ENCODE measurements at places on chromosomes 5 and 9.

- DNase-seq: no peak
These were observed 27.9 kb upstream of the CEMIP2 start for GRCh38 chr9:71796100-71796767.

DNA sequence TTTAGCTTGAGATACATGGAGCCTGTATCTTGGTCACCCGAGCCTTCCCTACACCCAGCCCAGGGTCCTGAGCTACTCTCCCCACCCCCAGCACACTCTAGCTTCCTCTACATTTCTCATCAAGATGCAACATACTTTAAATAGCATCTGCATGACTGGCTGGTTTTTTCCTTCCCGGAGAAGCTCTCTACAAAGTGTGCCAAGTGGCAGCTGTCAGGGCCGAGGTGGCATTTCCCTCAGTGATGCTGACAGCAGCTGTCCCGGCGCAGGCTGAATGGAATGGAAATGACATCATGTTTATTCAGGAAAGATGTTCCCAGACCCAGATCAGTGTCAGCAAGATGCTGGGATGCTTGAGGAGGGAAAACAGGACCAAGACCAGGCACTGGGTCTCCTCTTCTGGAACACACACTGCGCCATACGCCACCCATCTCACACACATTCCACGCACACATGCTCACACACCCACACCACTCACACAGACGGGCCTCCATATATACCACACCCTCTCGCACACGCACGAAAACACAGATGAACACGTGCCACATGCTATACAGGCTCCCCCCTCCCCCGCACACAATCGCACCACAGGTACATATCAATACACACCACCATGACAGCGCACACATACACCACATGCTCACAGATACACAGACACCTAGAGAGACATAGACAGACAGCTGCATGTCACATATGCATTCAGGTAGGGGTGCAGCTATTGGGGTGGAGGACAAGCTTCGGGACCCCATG lies 67.8 kb downstream of the LHX2 start:
- no peak for DNase-seq

- DNase-seq: peak; percentile 45
These were observed 104.2 kb downstream of the PPARGC1B start for GRCh38 chr5:149834246-149834855.

GRCh38 chr5:91315701-91316100 lies 67.4 kb downstream of the ARRDC3 start:
- no peak for DNase-seq

GRCh38 chr5:128436749-128437188 lies 101.3 kb downstream of the FBN2 start:
- no peak for DNase-seq

- no peak for DNase-seq
These were observed 56.2 kb upstream of the TNFSF15 start for GRCh38 chr9:114861922-114862605.

- DNase-seq: no peak
These were observed 26.0 kb downstream of the TMEM174 start for GRCh38 chr5:73198833-73199592.

DNA sequence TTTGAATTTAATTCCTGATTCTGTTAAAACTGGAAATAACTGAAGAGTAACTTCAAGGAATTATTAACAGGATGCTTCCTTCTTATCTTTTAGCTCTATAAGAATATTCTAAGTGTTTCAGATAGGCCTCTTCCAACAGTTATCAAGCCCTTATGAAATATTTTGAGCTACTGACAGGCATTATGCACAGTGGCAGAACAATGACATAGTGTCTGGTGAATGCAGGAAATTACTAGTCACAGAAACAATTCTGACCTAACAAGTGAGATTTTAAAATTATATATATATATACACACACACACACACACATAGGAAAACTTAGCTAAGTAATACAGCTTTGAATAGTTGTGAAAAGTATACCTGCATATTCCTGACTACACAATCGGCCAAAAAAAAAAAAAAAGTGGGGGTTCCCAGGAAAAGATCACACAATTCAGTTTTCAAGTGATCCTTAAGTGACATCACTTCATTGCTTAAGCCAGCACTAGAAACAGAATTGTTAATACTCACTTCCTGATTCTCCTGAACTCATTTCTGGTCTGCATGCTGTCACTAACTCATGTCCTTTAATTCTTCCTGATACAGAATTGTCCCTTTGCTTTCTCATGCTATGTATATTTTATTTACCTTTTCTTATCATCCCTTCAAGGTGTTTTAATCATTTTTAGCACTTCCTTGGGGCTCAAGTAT lies 77.3 kb downstream of the SLC25A46 start:
- DNase-seq: no peak

DNA sequence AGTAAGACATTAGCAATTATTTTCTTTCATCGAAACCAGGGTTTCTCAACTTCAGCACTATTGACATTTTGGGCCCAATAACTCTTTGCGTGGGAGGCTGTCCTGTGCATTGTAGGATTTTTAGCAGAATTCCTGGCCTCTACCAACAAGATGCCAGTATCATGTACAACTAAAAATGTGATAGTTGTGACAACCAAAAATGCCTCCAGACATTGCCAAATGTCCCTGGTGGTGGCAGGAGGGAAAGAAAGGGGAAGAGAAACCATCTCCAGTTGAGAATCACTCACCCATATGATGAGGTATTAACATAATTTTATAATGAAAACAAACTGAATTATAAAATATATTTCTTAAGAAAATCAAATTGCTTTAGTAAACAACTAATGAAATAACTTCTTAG lies 406.1 kb downstream of the RAB3C start:
- no peak for DNase-seq

- peak; percentile 31 for DNase-seq
These were observed 1.3 kb upstream of the NIPBL start for GRCh38 chr5:36875051-36875789.

DNA sequence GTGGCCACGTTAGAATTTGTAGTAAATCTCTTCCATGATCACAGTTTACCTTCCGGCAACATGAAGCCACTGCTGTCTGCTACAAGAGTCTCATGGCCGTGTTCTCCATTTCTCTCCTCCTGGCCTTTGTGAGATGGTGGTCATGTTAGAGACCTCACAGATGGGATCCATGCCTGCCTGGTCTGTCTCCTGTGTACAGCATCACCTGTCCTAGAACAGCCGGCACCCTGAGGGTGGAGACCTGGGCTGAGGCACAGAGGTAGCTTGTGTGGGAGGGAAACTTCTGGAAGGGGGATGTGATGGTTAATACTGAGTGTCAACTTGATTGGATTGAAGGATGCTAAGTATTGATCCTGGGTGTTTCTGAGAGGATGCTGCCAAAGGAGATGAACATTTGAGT lies 3.1 kb upstream of the FCN2 start:
- no peak for DNase-seq

GRCh38 chr5:166784545-166785078 lies 1506.8 kb upstream of the WWC1 start:
- no peak for DNase-seq

GRCh38 chr5:18433336-18433735 lies 799.1 kb downstream of the TAF11L14 start:
- DNase-seq: no peak

DNA sequence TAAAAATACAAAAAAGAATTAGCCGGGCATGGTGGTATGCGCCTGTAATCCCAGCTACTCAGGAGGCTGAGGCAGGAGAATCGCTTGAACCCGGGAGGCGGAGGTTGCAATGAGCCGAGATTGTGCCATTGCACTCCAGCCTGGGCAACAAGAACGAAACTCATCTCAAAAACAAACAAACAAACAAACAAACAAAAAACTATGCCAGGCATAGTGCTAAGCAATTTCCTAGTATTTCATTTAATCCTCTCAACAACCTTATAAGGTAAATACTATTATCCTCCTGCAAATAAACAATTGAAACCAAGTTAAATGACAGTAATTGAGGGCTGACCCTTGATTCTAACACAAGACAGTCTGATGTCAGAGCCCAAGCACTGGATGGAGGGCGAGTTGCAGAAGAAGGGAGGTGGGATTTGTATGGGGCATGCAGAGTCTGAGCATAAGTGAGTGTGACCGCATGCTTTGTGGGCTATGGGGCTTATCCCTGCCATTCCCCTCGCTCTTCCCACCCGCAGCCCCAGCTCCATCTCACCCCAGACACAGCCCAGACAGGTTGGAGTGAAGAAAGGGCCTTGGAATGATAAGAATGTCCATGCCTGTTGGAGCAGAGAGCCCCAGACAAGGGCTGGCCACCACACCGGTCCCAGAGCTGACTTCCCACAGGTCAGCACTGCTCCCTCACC lies 24.3 kb upstream of the RPS14 start:
- no peak for DNase-seq

GRCh38 chr5:170269579-170269978 lies 28.0 kb downstream of the LCP2 start:
- DNase-seq: no peak

DNA sequence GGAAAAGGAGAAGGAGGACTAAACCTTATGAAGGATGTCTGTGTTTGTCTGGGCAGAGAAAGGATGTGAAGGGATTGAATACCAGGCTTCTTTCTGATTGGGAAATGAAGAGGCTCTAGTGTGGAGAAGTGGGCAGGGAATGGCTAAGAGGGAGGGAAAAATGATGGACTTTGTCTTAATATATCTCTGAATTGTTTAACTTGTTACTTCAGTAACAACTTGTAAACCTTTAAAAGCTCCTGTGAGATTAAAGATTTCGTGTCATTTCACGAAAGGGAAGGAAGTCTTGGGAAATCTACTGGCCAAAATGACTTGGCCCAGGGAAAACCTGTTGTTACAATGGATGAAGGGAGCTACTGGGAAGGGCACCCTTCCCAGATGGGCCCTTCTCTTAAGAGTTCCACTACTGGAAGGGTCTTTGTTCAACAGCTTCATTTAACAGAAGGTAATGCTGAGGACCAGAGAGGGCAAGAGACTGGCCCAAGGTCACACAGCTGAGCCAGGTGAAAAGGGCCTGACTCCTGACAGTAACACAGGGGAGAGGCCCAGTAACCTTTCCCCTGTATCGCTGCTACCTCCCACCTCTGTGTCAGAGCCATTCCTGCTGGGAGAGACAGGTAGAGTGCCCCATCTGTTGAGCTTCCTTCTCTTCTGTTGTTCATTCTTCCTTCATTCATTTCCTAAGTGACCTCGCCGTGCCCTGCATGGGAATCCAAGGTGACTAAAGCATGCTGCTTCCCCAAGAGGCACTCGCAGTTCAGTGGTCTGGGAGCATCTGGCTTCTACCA lies 5.1 kb upstream of the TCOF1 start:
- DNase-seq: no peak

GRCh38 chr5:110105692-110106091 lies 416.0 kb downstream of the MAN2A1 start:
- no peak for DNase-seq

- no peak for DNase-seq
These were observed 117.0 kb downstream of the CARTPT start for GRCh38 chr5:71836084-71836483.

- no peak for DNase-seq
These were observed 687.0 kb upstream of the ZNF608 start for GRCh38 chr5:125433457-125433856.

DNA sequence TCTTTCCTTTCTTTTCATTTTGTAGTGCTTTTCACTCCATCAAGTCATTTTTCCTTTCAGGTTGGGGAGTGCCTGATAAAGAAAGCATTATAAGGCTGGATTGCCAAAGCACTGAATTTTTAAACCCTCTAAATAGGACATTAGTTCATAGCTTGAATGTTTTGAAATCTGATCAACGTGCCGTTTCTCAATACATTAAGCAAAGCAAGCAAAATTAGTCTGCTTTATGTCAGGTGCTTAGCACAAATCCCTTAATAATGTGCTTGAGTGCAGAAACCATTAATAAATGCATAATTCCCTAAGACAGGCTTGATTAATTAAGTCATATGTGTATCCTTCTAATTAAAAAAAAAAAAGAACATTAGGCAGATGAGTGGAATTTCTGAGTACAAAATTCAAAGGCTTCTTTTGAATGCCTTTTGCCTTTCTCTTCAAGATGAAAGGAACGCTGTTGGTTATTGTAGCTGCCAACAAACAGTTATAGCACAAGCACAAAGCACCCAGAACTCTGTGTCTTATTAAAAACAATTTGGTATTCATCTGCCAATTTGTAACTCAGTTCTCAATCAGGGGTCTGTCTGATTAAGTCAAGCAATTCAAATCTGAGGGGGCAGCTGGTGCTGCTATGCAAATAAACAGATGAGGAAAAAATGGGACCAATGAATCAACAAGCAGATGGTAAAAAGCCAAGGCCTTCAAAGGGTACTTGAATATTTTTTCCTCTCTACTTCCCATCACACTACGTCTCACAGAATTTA lies 233.7 kb downstream of the TLE1 start:
- DNase-seq: no peak

- peak; percentile 7 for DNase-seq
These were observed 112.3 kb upstream of the RAD23B start for GRCh38 chr9:107170801-107171200.

DNA sequence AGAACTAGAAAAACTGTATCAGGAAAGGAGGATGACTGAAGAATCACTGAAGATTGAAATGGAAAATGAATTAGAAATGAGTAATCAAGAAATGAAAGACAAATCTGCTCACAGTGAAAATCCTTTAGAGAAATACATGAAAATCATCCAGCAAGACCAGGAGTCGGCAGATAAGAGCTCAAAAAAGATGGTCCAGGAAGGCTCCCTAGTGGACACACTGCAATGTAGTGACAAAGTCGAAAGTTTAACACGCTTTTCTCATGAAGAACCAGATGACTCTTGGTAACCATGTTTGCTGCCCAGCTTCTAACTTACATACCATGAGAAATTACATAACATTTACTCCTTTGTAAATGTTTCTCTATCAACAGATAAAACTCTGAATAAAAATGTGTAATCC lies 37.1 kb downstream of the CPLANE1 start:
- no peak for DNase-seq

DNA sequence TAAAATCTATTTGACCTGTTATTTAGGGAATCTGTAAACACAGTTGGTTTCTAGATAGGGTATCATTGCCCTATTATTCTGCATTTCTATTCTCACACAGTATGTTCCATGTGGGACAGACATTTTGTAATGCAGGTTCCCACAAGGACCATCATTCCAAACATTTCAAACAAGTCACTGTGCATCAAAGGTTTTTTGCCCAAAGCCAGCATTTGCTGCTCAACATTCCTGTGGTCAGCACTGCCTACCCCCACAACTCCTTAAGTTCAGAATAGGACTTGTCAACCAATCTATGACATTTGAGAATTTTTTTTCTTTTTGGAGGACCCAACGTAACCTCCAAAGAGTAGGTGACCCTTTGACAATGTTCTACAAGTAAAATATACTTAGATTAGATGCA lies 95.7 kb downstream of the LPAR1 start:
- no peak for DNase-seq

DNA sequence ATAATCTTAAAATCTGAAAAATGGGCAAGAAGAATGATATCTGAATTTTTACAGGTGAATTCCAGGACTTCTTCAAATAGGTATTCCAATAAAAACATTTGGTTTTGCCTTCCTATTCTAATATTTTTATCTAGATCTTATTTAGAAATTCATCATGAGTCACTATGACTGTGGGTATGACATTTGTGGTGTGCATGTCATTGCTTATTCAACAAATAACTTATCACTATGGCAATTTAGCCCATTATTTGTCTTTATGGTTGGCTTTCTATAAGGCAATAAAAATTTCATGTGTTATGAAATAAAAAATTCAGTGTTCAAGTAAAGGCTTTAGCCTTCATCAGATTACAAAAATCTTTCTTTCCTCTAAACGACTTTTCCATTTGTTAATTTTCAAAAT lies 1139.6 kb upstream of the NUDT12 start:
- no peak for DNase-seq

All from MM.1S (cell line).